Thoracic aorta endothelial cell (primary cell): ENCODE measurements at places on chromosomes 7 and 10. TPM values are rescaled to one million over a fixed set of nuclear protein-coding genes. Genes with fewer than 3 reads are reported as not detected.

FBXO24 gene
- 0.14 and 0.27 TPM in 2 replicates for total RNA-seq

KIAA1549 gene
- total RNA-seq = 3.5 and 4.8 TPM in 2 replicates

FAM131B gene
- total RNA-seq = 0.93 TPM in 2 replicates

CCL26 gene
- not detected in 2 replicates for total RNA-seq

SKIDA1 gene
- total RNA-seq = 0.66 and 0.72 TPM in 2 replicates

NPSR1 gene
- total RNA-seq = not detected in 2 replicates

TMEM213 gene
- not detected in 2 replicates for total RNA-seq

CELF2 gene
- 19.5 and 27.5 TPM in 2 replicates for total RNA-seq

SEMA3E gene
- total RNA-seq = under 0.01 and 0.29 TPM in 2 replicates

PILRB gene
- 12.4 and 14.9 TPM in 2 replicates for total RNA-seq

PGAM2 gene
- total RNA-seq = 0.22 TPM in 1 of 2 replicates, not detected in the other

CTBP2 gene
- total RNA-seq = 89.2 and 116 TPM in 2 replicates

ANKRD30A gene
- total RNA-seq = not detected in 2 replicates

DPP6 gene
- not detected in 2 replicates for total RNA-seq

NFKB2 gene
- total RNA-seq = 20.3 and 24.3 TPM in 2 replicates

ZC3HAV1L gene
- total RNA-seq = 31.3 and 31.9 TPM in 2 replicates

PRPS1L1 gene
- total RNA-seq = not detected in 2 replicates

PTN gene
- 0.07 and 0.27 TPM in 2 replicates for total RNA-seq

IFIT2 gene
- 1.7 and 2.4 TPM in 2 replicates for total RNA-seq
